ENCODE measurements at places on chromosomes 7 and 10.

- DNase-seq = no peak
Observed at GRCh38 chr10:29535778-29536453, 98.9 kb downstream of the SVIL start.

DNA sequence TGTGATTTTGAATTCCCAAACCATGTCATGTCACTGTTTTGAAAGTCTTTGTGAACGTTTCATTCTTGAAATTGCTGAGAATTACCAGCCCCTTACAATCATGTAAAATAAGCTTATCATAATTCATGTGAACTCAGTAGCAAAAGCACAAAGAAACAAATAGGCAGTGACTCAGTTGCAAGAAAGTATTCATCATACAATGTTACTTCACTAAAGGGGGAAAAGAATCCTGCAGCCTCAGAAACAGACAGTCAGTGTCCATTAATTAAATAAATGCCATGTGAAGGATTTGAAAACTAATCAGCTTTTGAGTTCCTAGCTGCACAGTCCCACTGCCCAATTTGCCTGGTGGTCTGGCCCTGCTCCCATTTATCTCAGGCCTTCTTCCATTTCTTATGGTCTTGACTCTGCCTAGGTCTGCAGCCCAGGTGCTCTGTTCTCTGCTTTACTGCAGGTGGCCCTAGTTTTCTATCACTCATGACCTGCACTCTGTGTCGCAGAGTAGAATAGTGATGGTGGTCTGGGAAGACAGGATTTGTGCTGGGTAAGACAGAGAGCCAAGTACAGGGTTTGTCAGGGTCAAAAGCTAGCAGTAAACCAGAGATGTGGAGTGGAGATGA is 99.7 kb downstream of the PLCE1 start:
- DNase-seq = no peak

GRCh38 chr10:78891741-78892140 is 177.0 kb upstream of the ZMIZ1 start:
- DNase-seq = no peak

DNA sequence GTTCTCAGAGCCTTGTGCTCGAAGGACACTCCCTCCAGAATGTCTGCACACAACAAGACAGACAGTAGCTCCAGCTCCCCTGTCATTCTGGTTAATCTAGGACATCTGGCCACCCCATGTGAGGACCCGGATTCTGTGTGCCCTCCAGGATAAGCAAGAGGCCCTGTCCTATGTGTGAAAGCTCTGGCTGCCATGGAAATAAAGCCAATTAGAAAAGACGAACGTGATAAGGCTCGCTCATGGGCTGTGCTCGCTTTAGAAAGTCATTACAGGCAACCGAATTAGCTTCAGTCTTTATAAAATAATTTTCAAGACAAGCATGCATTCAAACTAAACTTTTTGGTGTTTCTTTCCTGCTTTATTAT is 263.4 kb downstream of the INHBA start:
- no peak for DNase-seq

GRCh38 chr10:59216178-59216869 is 39.9 kb downstream of the PHYHIPL start:
- no peak for DNase-seq

GRCh38 chr10:88541116-88541626 is 41.9 kb downstream of the RNLS start:
- no peak for DNase-seq

DNA sequence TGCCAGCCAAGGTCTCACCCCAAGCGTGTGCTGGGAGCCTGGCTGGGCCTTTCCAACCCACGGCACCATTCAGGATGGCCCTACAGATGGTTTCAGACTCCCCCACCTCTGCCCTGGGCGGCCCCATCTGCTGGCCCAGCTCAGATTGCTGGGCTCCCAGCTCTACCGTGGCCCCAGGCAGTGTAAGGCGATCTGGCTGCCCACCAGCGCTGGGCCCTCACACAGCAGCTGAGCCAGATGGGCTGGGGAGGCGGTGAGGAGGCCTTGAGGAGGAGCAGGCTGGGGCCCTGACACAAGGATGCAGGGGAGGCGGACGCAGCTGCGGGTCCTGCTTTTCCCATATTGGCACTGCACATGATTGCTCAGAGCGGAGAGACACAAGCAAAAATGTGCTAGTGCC is 162.8 kb downstream of the NRF1 start:
- DNase-seq = no peak

GRCh38 chr10:35463105-35463867 is 127.0 kb downstream of the CCNY start:
- no peak for DNase-seq

DNA sequence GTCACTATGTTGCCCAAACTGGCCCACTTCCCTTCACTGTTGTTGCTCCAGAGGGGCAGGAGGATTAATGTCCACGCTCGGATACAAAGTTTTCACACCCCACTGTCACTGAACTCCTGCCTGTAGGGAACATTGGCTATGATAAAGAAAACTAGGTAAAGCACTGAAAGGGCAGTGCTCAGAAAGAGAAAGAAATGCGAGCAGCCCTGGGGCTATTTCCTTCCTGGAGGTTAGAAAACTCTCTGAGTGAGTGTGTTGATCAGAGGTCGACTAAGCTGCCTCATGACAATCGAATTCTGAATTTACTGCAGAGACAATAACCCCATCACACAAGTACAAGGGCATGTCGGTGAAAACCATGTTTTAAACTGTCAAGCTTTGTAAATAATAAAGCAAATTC is 227.2 kb upstream of the PITRM1 start:
- DNase-seq = no peak

GRCh38 chr7:129606803-129607202 is 4.7 kb upstream of the NRF1 start:
- DNase-seq = peak; percentile 8

GRCh38 chr7:65953001-65953720 is 28.9 kb downstream of the GUSB start:
- DNase-seq = no peak

- DNase-seq = no peak
Observed at GRCh38 chr10:12510501-12510941, 161.2 kb downstream of the CAMK1D start.

DNA sequence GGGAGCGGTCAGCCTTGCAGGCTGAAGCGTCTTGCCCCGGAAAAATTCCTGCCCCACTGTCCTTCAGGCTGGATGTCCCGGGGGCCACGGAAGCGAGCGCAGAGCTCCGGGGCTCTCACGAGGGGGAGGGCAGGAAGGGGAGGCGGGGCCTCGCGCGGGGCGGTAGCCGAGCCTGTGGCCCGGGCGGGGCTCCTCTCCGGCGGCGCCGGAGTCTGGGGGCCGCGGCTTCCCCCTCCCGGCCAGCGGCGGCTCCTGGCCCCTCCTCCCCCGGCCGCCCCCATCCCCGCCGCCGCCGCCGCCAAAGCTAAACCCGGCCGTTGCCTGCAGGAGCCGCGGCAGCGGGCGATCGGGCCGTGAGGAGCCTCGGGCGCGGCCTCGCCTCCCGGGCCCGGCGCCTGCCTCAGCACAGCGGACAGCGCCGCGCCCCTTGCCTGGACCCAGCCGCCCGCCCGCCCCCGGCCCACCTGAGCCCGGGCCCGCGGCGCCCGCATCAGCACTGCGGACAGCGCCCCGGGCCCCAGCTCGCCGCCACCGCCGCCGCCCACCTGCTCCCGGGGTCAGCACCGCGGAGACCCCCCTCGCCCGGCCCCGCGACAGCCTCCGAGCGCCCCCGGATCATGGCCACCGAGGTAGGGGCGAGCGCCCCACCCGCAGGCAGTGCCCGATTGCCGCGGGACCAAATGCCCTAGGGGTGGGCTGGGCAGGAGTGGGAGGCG is at the start of gene GOLGA7B:
TSS of gene GOLGA7B (plus strand) at position 157 of the 716 bp plus-strand sequence. CDS start at position 618, 461 bp downstream.
- peak; percentile 63 for DNase-seq

DNA sequence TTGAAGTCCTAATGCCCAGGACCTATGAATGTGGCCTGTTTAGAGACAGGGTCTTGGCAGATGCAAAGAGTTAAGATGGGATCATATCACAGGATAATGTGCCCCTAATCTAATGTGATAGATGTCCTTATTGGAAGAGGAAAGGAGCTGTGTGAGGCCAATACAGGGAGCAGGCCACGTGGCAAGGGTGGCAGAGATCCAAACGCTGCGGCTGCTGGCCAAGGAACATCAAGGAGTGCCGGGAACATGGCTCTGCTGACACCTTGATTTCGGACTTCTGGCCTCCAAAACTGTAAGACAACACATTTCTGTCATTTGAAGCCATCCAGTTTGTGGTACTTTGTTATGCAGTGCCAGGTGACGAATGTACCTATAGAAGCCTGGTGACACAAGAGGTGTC is 37.7 kb upstream of the EZH2 start:
- DNase-seq = no peak

GRCh38 chr7:22821702-22822485 is 755 bp downstream of the TOMM7 start:
- DNase-seq = peak; percentile 3

- DNase-seq = no peak
Observed at GRCh38 chr7:66206119-66206933, 1.2 kb downstream of the TPST1 start.

GRCh38 chr10:94355841-94356240 is 6.9 kb downstream of the NOC3L start:
- DNase-seq = no peak

DNA sequence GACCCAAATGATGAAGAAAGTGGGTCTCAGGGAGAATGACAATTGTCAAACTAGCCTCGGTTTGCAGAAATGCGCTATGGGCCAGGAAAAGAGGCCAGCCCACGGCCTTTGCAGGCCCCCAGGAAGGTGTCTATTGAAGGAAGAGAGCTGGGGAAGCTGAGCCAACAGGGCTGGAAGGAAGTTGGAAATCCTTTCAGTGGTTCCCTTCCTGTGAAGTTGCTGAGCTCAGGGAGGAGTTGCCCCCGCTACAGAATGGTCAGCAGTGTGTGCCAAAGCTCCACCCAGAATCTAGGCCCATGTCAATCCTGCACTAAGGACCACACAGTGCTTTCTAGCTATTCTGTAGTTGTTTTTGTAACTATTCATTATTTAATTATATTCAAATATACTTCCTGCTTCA is 91.6 kb upstream of the ANLN start:
- DNase-seq = no peak

GRCh38 chr10:70634011-70634410 is 31.5 kb upstream of the PRF1 start:
- no peak for DNase-seq

DNA sequence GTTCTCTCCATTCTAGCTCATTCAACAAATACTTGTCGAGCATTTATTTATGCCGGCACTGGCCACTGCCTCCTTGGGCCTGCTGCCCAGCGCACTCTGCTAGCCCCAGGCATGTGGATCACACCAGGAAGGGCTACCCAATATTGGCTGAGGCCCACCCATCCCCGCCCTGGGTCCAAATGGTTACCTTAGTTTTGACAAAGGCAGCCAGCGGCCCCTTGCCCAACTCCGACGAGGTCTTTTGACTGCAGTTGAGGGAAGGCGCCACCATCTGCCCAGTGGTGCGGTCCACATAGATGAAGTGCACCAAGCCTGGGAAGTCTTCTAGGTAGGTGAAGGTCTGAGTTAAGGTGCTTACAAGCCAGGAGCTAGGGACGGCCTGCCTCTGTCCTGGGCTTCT is 7.2 kb upstream of the PYROXD2 start:
- no peak for DNase-seq

GRCh38 chr10:93566435-93567276 is at the start of gene FFAR4:
Gene FFAR4, plus strand, starts transcription at chr10:93566665. Its CDS starts 56 bp downstream, at chr10:93566721.
- DNase-seq = no peak

GRCh38 chr10:104433669-104434068 is 80.0 kb downstream of the CFAP58 start:
- DNase-seq = no peak

DNA sequence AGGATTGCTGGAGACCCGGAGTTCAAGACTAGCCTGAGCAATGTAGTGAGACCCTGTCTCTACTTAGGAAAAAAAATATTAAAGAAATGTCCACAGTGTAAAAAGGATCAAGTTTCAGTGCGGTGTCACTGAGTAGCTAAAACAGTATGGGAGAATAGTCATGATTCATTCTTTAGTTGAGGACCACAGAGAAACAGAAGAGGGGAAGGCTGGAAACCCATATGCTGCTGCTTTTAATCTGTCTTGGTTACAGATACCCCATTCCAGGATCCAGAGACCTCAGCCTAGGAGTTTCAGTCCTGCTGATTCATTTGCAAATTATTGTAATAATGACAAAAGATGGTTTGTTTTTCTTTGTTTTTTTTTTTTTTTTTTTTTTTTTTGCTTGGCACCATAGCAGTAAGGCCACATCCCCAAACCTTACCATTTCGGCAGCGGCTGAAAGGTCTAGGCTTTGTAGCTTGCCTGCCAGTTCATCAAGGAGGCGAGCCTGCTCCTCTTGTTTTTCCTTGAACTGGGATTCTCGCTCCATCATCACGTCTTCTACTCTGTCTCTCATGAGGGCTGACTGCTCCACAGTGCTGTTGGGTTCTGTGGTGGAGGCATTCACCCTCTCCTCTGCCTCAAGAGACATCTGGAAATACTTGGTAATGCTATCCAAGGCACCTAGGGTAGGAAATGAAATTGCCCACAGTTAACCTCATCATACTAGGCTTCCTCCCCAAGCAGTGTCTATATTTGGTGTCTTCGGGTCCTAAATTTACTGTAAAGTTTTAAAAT is 44.2 kb downstream of the DLD start:
- DNase-seq = no peak

DNA sequence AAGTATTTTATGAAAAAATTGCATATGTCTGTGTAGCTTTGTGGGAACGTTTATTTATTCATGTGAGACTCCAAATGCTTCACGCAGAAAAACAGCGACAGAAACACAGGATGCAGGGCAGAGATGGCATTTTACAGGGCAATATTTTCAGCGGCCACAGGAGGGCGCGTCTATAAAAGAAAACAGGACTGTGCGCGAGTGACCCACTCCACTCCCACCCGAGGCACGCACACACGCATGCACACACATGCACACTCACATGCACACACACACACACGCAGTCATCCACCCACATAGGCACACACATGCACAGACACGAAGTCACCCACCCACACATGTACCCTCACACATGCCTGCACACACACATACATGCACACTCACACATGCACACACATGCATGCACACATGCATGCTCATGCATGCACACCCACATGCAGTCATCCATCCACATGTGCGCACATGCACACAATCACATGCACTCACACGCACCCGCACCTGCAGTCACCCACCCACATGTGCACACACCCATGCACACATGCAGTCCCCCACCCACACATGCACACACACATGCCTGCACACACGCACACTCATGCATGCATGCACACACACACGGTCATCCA is 96.3 kb downstream of the DNAJB6 start:
- DNase-seq = peak; percentile 60

- DNase-seq = no peak
Observed at GRCh38 chr7:120165227-120165626, 107.7 kb upstream of the KCND2 start.

- no peak for DNase-seq
Observed at GRCh38 chr7:47027695-47028240, 554.1 kb downstream of the TNS3 start.

- DNase-seq = no peak
Observed at GRCh38 chr7:49397750-49398149, 375.7 kb upstream of the VWC2 start.

- no peak for DNase-seq
Observed at GRCh38 chr7:29969738-29970137, 19.9 kb downstream of the SCRN1 start.

- DNase-seq = peak; percentile 72
Observed at GRCh38 chr7:143345428-143345900, 17.0 kb downstream of the FAM131B start.

GRCh38 chr10:43700306-43700705 is 51.6 kb upstream of the ZNF32 start:
- no peak for DNase-seq

- no peak for DNase-seq
Observed at GRCh38 chr7:53062796-53063195, 27.4 kb downstream of the POM121L12 start.
